Right atrium auricular region (tissue), 2 donors: ENCODE measurements at places on chromosomes 7 and 10.

- no peaks in the 10 kb centered on the region for H3K36me3 ChIP-seq
- H3K27ac ChIP-seq, result no peak overlapping the region
- no peak overlapping the region for H3K4me3 ChIP-seq
- no peak for DNase-seq
- peaks cover 11% of the 10 kb centered on the region for H3K4me1 ChIP-seq
- no peaks in the 10 kb centered on the region for H3K27me3 ChIP-seq
Measured at GRCh38 chr7:73907554-73908122, 46.7 kb downstream of the TMEM270 start.

- H3K4me1 ChIP-seq, result no peaks in the 10 kb centered on the region
- peaks cover 15% of the 10 kb centered on the region for H3K27me3 ChIP-seq
- no peaks in the 10 kb centered on the region for H3K36me3 ChIP-seq
- H3K4me3 ChIP-seq, result no peak overlapping the region
Measured at GRCh38 chr10:133087045-133087678, 562 bp upstream of the ADGRA1 start.

GRCh38 chr7:8592167-8592566 is 158.8 kb downstream of the NXPH1 start:
- no peak overlapping the region for H3K27ac ChIP-seq
- no peak overlapping the region for H3K4me3 ChIP-seq
- no peaks in the 10 kb centered on the region for H3K27me3 ChIP-seq
- no peaks in the 10 kb centered on the region for H3K36me3 ChIP-seq
- no peaks in the 10 kb centered on the region for H3K4me1 ChIP-seq

DNA sequence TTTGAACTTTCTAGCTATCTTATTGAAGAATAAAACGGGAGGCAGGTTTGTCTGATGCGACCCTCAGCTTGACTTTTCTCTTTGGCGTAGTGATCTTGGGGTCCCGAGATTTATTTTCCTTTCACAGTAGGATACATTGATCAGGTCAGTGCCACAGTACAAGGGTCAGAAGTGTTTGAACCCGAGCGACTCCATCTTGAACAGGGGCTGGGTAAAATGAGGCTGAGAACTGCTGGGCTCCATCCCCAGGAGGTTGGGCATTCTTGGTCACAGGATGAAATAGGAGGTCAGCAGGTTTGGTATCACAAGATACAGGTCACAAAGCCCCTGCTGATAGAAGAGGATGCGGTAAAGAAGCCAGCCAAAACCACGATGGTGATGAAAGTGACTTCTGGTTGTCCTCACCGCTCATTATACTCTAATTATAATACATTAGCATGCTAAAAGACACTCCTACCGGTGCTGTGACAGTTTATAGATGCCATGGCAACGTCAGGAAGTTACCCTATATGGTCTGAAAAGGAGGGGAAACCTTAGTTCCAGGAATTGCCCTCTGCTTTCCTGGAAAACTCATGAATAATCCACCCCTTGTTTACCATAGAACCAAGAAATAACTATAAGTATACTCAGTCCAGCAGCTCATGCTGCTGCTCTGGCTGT is 3.0 kb upstream of the TECPR1 start:
- H3K4me1 ChIP-seq, result no peaks in the 10 kb centered on the region
- no peak for DNase-seq
- H3K36me3 ChIP-seq, result no peaks in the 10 kb centered on the region

- peaks cover 10% of the 10 kb centered on the region for H3K27me3 ChIP-seq
- H3K4me1 ChIP-seq, result peaks cover 13% of the 10 kb centered on the region
- H3K36me3 ChIP-seq, result no peaks in the 10 kb centered on the region
- H3K4me3 ChIP-seq, result peak overlapping the region; percentile 37
Measured at GRCh38 chr7:65269150-65269856, 104.4 kb upstream of the ZNF92 start.

DNA sequence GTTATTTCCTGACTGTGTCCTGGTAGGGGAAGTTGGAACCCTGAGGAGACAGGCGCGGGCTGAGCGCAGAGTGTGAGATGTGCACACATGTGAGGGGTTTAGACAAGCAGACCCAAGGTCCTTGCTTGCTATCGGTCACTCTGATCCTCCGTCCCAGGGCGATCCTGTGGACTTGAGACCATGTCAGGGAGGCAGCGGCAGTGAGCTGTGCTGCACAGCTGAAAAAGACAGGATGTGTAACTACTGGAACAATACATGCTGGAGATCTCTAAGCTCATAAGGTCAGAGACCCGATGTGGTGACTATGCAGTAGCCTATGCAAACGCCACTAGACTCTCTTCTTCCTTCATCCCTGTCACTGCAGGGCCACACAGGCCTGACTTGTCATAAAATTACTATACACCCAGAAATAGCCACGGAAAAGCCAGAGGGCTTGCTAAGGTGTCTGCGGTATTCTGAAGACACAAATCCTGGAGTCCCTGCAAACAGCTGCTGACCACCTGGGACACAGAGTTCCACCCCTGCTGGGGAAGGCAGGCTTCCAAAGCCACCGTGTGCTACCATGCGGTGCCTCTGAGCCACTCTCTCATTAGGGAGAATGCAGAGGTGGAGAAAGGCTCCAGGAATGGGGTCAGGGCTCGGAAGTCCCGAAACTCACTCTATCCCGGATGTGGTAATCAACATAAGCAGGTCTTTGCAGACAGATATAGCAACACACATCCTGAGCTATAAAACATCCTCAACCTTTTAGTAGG is 91.1 kb upstream of the DDC start:
- DNase-seq, result peak; percentile 58
- peaks cover 84% of the 10 kb centered on the region for H3K4me1 ChIP-seq
- no peaks in the 10 kb centered on the region for H3K27me3 ChIP-seq
- H3K4me3 ChIP-seq, result no peak overlapping the region
- peak overlapping the region; percentile 91 for H3K27ac ChIP-seq

- H3K27ac ChIP-seq, result peak overlapping the region; percentile 52
- H3K4me3 ChIP-seq, result no peak overlapping the region
- H3K36me3 ChIP-seq, result no peaks in the 10 kb centered on the region
- no peak for DNase-seq
Measured at GRCh38 chr10:79910344-79910743, 38.6 kb downstream of the SFTPD start.

GRCh38 chr10:125217990-125218675 is 57.8 kb upstream of the CTBP2 start:
- no peaks in the 10 kb centered on the region for H3K36me3 ChIP-seq
- H3K27ac ChIP-seq, result no peak overlapping the region
- H3K4me1 ChIP-seq, result no peaks in the 10 kb centered on the region
- DNase-seq, result no peak
- no peak overlapping the region for H3K4me3 ChIP-seq

GRCh38 chr10:84288151-84288550 is 40.2 kb upstream of the CCSER2 start:
- no peaks in the 10 kb centered on the region for H3K27me3 ChIP-seq
- H3K36me3 ChIP-seq, result no peaks in the 10 kb centered on the region
- H3K27ac ChIP-seq, result no peak overlapping the region
- DNase-seq, result no peak
- H3K4me1 ChIP-seq, result no peaks in the 10 kb centered on the region

DNA sequence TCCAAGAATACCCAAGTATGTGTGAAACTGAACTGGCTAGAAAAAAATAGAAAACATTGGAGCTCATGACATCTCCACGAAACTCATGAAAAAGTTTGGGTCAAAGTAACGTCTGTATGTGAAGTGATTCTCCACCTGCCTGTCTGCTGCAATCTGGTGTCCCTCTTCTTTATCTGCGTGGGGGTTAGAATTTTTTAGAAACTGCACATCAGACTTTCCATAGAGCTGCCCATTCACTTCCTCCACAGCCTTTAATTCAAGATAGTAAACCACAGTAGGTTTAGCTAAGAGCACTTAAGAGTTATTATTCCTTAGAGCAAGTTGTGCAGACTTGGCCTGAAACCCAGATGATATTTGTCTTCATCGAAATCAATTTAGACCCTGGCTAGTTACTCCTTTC is 55.3 kb downstream of the SCIN start:
- H3K27ac ChIP-seq, result no peak overlapping the region
- DNase-seq, result no peak
